IPS DF 19.7 (cell line): ENCODE measurements at places on chromosomes 1 and 21.

DNA sequence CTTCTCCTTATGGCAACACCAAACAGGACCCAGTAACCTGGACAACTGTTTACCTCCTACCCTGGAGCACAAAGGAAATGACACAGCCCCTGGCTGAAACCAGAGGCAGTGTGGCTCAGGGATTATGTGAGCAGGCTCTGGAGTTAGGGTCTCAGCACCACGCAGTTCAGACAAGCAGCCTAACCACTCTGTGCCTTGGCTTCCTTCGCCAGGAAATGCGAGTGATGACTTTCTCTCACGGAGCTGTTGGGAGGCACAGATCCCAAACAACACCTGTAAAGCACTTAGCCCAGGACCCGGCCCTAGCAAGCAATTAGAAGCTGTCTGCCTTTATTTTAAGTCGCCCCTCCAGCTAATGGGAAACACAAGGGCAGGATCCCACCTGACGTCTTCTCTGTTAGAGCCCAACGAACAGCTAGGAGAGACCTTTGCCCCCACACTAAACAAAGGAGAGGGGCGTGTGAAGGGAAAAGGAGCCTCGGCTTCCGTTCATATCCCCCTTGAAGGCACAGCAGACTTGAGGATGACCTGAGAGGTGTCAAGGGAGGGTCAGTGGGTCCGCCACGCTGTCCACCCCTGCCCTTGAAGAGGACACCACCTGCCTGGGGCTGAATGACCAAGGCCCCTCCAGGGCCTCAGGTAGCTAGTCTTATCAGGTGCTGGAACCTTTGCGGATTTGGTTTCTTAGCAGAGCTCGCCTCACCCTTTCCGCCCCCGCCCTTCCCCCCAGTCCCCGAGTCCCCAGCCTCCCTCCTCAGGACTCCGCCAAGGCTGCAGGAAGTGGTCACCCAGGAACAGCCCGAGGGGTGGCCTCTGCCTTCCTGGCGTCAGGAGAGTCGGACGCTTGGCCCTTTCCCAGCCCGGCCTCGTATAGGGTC, 860 bp downstream of the TMEM63A start:
- DNase-seq: no peak

DNA sequence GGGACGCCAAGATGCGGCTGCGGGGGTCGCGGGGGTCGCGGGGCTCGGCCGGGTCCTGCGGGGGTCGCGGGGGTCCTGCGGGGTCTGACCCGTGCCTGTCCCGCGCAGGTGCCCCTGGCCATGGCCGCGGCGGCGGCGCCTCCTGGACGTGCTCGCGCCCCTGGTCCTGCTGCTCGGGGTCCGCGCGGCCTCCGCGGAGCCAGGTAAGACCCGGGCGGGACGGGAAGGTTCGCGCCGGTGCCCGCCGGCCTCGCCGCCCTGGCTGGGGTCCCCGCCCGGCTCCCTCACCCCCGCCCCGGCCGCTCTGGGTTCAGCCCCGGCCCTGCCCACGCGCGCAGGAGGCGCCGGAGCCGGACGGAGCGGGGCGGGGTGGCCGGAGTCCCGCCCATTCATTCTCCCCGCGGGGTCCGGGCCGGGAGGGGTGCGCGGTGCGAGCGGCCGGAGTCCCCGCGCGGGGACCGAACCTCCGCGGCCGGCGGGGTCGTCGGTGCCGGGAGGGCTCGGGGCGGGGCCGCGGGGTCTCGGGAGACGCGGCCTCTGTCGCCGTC, 380 bp downstream of the COL18A1 start:
- no peak for DNase-seq

- no peak for DNase-seq
These were observed 25.0 kb upstream of the TMEM39B start for GRCh38 chr1:32047701-32048100.

GRCh38 chr1:154962156-154962749, 671 bp upstream of the PYGO2 start:
- DNase-seq: no peak

GRCh38 chr1:21268281-21269239, 21.7 kb downstream of the ECE1 start:
- no peak for DNase-seq

DNA sequence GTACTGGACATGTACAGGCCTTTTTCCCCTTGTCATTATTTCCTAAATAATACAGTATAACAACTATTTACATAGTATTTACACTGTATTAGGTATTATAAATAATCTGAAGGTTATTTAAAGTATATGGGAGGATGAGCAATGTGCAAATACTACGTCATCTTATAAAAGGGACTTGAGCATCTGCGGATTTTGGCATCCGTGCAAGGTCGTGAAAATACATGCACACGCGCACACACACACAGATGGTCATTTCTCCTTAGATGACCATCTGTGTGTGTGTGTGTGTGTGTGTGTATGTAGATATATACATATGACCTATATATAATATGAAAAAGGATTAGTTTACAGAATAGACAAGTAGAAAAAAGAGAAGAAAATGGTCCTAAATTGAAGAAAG, 15.4 kb downstream of the ALG14 start:
- no peak for DNase-seq

GRCh38 chr1:203521074-203521794, 27.3 kb downstream of the OPTC start:
- DNase-seq: no peak

GRCh38 chr1:233331676-233332519, 4.4 kb downstream of the MAP3K21 start:
- DNase-seq: no peak

DNA sequence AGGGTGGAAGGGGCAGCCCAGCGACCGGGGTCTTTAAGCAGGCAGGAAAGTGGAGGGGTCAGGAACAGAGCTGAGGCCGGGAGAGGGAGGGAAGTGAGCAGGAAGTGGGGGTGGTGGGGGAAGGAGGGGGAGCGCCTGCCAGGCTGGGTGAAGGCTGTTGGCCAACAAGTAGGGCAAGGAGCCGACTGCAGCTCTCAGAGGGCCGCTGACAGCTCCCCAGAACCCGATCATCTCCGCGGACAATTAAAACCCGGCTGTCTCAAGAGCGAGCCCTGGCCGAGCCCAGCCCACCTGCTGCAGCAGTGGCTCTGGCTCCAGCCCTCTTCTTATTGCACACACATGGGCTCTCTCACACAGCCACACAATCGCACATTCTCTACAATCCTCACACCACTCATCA, 51.6 kb downstream of the GRIK3 start:
- DNase-seq: no peak

DNA sequence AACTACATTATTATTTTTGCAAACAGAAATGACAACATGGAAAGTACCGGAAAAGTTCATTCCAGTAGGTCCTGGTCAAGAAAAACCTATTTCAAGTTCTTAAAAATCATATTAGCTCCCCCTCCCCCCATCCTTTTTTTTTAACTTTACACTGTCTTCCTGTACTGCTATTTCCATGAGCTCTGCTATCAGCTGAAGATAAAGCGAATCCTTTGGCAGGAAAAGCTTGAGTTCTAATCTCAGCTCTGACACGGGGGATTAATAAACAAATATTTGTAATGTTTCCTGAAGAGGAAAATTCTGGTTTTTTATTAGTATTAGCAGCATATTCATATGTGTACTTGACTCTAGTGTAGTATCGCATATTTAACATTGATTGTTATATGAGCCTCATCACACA, 190.7 kb upstream of the ESRRG start:
- DNase-seq: no peak

DNA sequence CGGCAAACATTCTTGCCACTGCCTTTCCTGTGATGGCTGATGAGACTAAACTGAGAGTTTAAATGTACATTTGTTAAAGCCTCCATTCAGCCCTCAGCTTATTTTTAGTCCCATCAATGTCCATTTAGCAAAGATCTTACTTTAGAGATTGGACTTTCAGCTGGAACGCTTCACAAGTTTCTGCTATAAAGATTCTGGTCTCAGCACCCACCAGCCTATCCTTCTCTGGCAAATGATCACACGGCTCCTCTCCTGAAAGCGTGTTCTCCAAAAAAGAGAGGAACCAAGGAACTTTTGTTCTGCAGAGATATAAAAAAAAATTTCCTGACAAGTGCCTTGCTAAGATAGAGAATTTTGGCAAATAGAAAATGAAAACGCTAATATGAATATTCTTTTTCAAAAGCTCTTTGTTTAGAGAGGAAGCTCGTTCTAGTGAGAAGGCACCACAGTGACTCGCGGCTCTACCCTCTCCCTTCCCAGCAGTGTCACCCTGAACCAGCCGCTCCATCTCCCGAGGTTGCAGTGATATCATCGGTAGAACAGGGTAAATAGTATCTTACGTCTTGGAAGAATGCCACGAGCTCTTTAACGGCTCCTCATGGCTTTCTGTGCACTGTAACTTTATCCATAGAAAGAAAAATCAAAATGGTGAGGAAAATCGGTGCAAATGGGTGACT, 200.2 kb downstream of the APP start:
- DNase-seq: no peak

DNA sequence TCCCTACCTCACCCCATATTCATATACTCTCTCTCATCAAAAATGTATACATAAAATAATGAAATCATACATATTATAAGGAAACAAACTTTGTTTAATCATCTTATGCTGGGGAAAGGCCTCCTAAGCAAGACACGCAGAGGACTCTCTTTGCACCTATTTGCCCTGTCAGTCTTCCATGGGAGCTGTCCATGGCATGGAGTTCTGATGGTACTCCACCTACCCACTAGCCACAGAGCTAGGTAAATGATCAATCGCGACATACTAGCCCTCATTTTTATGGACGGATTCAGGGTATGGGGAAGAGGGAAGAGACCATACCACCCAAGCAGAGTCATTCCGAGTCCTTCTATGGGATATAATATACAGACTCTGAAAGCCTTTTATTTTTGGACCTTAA, 131.0 kb downstream of the CSMD2 start:
- DNase-seq: no peak

- DNase-seq: no peak
These were observed 292.4 kb downstream of the PLPP3 start for GRCh38 chr1:56286956-56287355.

GRCh38 chr21:33541105-33541711, 709 bp downstream of the GART start:
- no peak for DNase-seq

- no peak for DNase-seq
These were observed 6.9 kb upstream of the ATXN7L2 start for GRCh38 chr1:109476825-109477224.

- DNase-seq: no peak
These were observed 31.6 kb downstream of the PYHIN1 start for GRCh38 chr1:158962983-158963382.

DNA sequence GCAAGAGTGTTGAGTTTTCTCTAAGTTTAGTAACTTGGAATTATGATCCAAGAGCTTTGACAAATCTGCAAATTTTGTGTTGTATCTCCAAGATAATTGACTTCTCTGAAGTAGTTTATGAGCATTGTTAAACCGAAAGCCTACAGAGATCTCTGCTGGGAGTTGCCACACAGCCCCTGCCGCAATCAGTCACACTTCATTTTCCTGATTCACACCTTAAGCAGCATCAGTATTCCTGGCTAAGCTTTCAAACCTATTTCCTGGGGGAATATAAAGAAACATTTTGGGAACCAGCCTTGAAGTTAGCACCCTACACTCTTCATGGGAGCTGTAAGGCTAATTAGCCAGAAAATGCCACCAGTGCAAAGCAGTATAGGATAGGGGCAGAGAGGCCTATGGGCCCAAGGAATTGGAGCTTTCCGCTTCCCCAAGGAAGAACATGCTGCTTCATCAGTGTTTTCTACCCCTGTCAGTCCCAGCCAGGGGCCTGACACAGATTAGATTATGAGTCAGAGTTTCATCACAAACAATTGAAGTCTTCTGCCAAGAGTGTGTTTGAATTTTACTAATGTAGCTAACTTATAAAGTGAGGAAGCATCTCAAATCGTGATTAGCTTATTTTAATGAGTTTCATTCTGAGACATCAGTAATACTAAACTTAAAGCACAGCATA, 23.2 kb upstream of the CACYBP start:
- DNase-seq: no peak

GRCh38 chr21:37076087-37076850, 3.2 kb downstream of the TTC3 start:
- DNase-seq: no peak

- no peak for DNase-seq
These were observed 622.7 kb downstream of the LMO4 start for GRCh38 chr1:87951409-87951808.

DNA sequence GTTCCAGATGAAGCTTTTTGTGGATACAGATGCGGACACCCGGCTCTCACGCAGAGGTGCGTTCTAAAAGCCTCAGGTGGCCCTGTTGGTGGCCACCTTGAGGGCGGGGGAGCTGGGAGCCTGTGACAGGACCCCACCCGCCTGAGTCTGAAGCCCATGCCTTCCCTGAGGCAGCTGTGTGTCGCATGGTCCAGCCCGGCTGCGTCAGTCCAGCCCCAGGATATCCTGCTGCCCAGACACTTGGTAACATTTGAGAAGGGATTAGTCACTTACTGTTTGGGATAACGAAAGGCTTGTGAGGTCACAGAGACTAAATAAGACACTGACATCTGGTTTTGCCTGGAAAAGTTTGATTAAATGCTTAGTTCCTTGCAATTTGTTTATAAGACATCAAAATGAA, 68.9 kb downstream of the UCK2 start:
- no peak for DNase-seq

DNA sequence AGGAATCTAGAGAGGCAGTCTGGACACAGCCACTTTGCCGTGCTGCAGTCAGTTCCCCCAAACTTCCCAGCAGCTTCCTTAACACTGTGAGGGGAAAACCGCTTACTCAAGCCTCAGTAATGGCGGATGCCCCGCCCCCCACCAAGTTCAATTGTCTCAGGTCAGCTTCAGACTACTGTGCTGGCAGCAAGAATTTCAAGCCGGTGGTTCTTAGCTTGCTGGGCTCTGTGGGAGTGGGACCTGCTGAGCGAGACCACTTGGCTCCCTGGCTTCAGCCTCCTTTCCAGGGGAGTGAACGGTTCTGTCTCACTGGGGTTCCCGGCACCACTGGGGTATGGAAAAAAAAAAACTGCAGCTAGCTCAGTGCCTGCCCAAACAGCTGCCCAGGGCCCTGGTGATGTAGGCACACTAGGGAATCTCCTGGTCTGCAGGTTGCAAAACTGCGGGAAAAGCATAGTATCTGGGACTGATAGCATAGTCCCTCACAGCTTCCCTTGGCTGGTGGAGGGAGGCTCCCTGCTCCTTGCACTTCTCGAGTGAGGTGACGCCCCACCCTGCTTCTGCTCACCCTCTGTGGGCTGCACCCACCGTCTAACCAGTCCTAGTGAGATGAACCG, 23.7 kb upstream of the HFM1 start:
- DNase-seq: peak; percentile 3

DNA sequence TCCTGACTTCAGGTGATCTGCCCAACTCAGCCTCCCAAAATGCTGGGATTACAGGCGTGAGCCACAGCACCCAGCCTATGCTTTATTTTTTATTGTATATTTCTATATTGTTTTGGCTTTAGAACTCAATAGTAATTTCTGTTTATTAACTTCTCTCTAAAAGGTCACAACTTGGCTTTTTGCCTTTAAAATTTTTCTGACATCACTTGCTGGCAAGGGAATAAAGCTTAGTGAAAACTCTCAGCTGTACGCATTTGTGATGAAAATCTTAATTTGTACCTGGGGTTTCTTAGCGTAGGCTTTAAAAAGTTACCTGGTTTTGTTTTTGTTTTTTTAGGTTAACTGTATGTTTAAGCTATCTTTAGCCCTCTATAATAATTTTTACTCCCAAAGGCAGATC, 36.2 kb downstream of the B3GALNT2 start:
- no peak for DNase-seq

- no peak for DNase-seq
These were observed 396.5 kb downstream of the SMYD3 start for GRCh38 chr1:246110343-246111219.
